Body of pancreas (tissue), 4 donors: ENCODE measurements at places on chromosomes 3 and 15. TPM values are rescaled to one million over a fixed set of nuclear protein-coding genes. Genes with fewer than 3 reads are reported as not detected.

GOLGA6L4 gene
- 5.4 TPM for total RNA-seq

GRCh38 chr15:70151462-70151861, 53.7 kb upstream of the TLE3 start:
- DNase-seq = no peak

PP2D1 gene
- not detected for total RNA-seq

- DNase-seq = no peak
These were observed 75.5 kb downstream of the PEX5L start for GRCh38 chr3:179961071-179961702.

DNA sequence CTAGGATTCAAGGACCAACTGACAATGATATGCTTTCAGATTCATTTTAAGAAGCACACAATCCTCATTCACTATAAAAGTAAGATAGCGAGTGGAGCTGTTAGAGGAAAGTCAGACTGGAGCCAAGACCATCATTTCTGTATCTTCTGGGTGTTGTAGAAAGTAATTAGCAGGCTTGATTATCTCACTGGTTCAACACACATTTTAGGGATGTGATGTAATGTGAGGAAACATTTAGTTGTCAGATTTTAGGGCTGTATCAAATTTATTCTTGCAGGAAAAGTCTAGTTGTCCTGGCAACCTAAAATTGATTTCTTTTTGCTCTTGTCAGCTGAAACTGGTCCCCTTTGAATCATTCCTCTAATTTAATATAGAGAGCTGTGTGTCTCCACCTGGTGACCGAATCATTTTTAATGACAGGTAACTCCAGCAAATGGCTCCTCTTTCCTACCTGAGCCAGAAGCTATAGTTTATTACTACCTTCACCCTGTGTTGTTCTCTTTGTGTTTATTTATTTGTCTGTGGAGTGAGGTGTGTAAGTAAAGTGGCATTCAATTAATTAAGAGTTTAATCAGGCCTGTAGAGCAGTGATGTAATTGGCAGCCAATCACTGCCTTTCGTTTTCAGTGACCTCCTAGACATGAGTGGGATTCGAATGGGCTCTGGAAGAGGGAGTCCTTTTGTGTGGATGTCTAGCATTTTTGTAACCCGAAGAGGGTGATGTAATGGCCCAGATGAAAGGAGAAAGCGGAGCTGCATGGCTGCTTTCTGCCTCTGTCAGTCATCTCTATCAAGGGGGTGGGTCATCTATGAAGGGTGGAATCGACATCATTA, 125.8 kb downstream of the LPP start:
- no peak for DNase-seq

PLA1A gene
- total RNA-seq = not detected

DNA sequence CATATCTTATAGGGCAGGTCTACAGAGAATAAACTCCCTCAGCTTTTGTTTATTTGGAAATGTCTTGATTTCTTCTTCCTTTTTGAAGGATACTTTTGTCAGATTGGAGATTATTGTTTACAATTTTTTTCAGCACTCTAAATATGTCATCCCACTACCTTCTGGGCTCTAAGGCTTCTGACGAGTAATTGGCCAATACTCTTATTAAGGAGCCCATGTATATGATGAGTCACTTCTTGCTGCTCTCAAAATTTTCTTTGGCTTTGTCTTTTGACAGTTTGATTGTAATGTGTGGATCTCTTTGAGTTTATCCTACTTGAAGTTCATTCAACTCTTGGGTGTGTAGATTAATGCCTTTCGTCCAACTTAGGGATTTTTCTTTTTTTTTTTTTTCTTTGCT, 28.9 kb upstream of the CD200R1L start:
- DNase-seq = no peak

DNA sequence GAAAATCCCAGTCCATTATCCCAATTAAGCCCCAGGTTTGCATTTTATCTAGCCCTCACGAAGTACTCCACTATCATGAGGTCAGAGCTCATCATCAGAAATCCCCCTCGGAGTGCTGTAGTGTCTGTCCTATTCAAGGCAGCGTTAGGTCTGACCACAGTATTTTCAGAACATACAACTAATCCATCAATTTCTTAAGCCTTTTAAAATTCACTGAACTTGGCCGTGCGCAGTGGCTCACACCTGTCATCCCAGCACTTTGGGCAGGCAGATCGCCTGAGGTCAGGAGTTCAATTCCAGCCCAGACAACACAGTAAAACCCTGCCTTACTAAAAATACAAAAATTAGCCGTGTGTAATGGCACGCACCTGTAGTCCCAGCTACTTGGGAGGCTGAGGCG, 11.9 kb downstream of the VGLL4 start:
- no peak for DNase-seq

GRCh38 chr3:117404730-117405129, 695.2 kb downstream of the TUSC7 start:
- no peak for DNase-seq

DNA sequence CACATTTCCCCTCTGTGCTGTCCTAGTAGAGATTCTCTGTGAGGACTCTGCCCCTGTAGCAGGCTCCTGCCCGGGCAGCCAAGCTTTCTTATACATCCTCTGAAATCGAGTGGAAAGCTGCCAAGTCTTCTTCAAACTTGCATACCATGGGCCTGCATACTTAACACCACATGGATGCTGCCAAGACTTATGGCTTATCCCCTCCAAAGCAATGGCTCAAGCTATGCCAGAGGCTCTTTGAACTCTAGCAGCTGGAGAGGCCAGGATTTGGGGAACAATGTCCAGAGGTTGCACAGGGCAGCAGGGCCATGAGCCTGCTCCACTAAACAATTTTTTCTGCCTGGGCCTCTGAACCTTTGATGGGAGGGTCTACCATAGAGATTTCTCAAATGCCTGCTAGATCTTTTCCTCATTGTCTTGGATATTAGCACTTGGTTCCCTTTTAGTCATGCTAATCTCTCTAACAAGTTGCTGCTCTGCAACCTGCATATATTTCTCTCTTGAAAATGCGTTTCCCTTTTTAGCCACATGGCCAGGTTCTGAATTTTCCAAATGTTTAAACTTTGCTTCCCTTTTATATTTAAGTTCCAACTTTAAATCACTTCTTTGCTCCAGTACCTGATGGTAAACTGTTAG, 6.1 kb upstream of the PLSCR4 start:
- no peak for DNase-seq

- DNase-seq = peak; percentile 66
These were observed 90.6 kb upstream of the AKAP13 start for GRCh38 chr15:85289677-85290365.

GRCh38 chr15:100602823-100603393, 519 bp downstream of the ASB7 start:
- DNase-seq = peak; percentile 10

CEMIP gene
- 1.6 TPM for total RNA-seq

ARF4 gene
- total RNA-seq = 62.0 TPM

DNA sequence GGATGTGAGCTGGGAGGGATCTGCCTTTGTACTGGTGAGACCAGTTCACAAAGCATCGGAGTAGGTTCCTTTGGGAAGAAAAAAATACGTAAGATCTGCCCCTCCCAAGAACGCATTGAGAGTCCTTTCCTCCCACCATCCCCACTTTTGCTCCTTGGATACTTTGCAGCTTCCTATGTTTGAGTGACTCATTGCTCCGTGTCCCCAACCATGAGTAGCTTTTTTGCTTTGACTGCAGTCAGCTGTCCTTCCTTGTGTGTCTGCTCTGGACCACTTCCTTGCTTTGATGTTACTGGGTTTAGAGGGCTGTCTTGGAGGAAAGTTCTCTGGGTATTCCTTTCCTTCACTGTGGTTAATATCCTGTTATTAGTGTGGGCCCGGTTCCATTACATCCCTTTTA, 43.2 kb upstream of the PTPN23 start:
- no peak for DNase-seq

GRCh38 chr3:193240850-193241706, at the start of gene PLAAT1:
PLAAT1 (plus strand) TSS chr3:193241222; CDS start chr3:193255651, 14,429 bp downstream.
- peak; percentile 71 for DNase-seq

SEMA3G gene
- total RNA-seq = 3.9 TPM
